NCI-H2081 treated with DMSO at 0.1 percent for 48 hours (cell line): ENCODE measurements at places on chromosomes 12 and 14.

GRCh38 chr12:7859552-7859951 lies 13.2 kb downstream of the SLC2A14 start:
- no peak for DNase-seq

- DNase-seq = no peak
These were observed 46.6 kb upstream of the ESRRB start for GRCh38 chr14:76329154-76329928.

- DNase-seq = no peak
These were observed 56.6 kb downstream of the MAX start for GRCh38 chr14:65045709-65046108.

GRCh38 chr12:11568762-11569478 lies 80.6 kb upstream of the ETV6 start:
- DNase-seq = no peak

- DNase-seq = no peak
These were observed 13.0 kb downstream of the WASHC4 start for GRCh38 chr12:105120551-105120950.

- DNase-seq = no peak
These were observed 199.0 kb downstream of the DUSP6 start for GRCh38 chr12:89153341-89153740.

- DNase-seq = no peak
These were observed 9.8 kb downstream of the GALNT4 start for GRCh38 chr12:89514751-89515150.

- no peak for DNase-seq
These were observed 22.4 kb upstream of the SERPINA6 start for GRCh38 chr14:94345344-94346064.

GRCh38 chr14:91158091-91158790 lies 44.4 kb downstream of the DGLUCY start:
- DNase-seq = no peak

- DNase-seq = no peak
These were observed 871.6 kb upstream of the MDGA2 start for GRCh38 chr14:48546996-48547395.
